ENCODE measurements at places on chromosomes 3 and 15.

DNA sequence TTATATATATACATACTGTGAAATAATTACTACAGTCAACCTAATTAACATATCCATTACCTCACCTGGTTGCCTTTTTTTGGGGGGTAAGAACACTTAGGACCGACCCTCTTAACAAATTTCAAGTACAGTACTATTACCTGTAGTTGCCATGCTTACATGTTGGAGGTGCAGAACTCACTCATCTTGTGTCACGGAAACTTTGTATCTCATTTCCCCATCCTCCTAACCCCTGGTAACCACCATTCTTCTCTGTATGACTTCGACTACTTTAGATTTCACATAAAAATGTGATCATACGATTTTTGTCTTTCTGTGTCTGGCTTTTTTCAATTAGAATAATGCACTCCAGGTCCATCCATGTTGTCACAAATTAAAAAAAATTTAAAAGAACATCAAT is 55.5 kb upstream of the MELTF start:
- no peak for DNase-seq

DNA sequence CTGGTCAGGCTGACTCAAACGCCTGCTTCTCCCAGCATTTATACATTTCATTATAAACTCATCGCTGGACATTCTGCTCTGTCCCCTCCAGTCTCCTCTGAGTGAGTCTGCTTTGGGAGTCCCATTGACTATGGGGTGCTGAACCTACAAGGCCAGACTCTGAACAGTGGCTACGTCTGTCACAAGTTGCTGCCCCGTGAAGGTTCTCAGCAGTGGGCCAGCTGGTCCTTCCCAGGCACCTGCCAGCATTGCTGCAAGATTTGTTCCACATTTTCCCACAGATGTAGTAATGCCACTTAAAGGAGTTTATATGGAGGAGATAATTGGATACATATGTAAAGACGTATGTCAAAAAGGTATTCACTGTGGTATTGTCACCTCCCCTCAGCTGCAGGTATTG is 72.7 kb upstream of the ATP13A3 start:
- DNase-seq, result no peak

GRCh38 chr3:101464235-101464634 is 48.8 kb downstream of the SENP7 start:
- no peak for DNase-seq

DNA sequence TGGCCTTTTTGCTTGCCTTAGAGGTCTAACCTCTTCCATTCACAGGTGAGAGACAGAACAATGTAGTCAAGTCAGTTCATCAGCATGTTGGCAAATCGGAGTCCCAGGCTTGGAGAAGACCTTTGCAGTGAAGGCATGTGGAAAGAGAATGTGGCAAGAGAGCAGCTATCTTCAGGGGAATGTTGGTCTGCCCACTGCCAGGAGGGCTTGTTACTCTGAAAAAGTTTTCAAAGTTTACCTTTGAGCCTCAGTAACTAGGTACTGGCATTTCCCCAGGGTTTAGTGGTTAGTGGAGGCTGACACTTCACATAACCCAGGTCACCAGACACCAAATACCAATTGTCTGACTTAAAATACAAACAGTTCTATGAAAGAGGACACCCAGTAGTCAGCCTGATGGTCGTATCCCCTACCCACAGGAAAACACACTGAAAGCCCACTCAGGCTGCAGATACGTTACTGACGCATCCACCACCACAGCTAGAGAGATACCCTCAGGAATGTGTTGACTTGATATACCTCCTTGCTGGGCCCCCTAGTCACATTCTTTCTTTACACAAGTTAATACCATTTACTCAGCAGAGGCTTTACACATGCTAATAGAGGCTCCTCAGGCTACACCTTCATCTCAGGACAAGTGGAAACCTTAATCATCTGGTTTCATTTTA is 9.7 kb upstream of the ARID3B start:
- no peak for DNase-seq

GRCh38 chr15:70112074-70112395 is 14.3 kb upstream of the TLE3 start:
- DNase-seq, result no peak

DNA sequence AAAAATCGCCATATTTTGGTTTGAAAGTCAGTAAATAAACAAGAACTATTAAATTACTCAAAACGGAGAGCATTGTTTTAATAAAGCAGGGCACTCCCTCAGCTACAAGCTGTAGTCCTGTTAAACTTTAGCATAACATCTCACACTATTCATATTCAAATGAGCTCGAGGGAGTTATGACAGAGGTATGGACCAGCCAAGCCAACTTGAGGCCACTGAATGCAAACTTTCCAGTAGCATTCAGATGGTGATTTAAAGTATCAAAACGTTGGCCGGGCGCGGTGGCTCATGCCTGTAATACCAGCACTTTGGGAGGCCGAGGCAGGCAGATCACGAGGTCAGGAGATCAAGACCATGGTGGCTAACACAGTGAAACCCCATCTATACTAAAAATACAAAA is 132.9 kb downstream of the GABRB3 start:
- DNase-seq, result no peak

DNA sequence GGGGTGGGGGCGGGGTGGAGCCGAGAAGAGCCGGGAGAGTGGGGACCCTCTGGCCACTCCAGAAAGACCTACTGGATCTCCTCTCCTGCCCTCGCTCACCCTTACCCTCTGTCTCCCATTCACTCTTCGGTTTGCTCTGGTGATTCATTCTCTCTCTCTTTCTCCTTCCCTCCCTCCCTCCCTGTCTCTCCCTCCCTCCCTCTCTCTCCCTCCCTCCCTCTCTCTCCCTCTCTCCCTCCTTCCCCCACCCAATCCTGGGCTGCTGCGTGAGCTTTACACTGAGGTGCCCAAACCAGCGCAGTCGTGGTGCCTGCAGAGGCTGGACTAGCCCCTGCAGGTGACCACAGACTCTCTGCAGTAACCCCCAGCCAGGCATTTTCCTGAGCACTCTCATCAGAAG is 32.2 kb upstream of the ADAMTS17 start:
- DNase-seq, result no peak

- no peak for DNase-seq
Measured at GRCh38 chr3:181614878-181615277, 96.8 kb upstream of the SOX2 start.

GRCh38 chr3:155917781-155918180 is 47.3 kb downstream of the GMPS start:
- DNase-seq, result no peak

- no peak for DNase-seq
Measured at GRCh38 chr15:55606214-55606613, 18.1 kb upstream of the PYGO1 start.

DNA sequence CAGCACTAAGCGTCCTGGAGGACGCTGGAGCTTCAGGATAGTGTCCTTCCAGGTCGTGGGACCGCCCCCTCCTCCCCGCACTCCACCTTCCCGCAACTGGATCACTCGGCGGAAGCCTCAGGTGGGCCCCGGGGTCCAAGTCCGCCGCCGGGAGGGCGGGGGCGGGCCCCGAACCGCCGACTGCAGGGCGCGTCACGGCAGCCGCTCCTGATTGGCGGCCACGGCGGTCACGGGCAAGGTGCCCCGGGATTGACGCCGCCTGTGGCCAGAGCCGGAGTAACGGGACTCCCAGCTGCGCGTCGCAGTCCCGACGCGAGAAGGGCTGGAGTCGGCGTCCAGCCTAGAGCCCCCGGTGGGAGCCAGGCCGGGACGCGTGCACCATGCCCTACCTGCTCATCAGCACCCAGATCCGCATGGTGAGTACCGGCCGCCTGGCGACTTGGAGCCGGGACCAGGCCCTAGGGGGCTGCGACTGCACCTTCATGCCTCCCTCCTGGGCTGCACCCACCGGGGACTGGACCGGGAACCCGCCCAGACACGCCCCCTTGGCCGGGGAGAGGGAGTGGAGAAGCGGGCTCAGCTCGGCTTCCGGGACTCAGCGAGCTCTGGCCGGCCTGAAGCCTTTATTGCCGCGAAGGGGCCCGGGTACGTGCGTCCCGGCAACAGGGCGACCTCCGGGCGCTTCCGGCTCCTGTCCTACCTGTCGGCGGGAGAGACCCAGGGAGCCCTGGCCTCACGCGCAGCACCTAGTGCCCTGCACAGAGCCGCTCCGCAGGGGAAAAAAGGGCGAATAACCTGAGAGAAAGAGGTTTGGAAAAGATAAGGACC is at the start of gene GCHFR:
Gene GCHFR (plus strand): TSS at position 268 of the 828 bp plus-strand sequence. CDS start 113 bp downstream, at position 381.
- DNase-seq, result no peak

GRCh38 chr15:65085990-65086679 is 9.6 kb downstream of the KBTBD13 start:
- DNase-seq, result no peak

DNA sequence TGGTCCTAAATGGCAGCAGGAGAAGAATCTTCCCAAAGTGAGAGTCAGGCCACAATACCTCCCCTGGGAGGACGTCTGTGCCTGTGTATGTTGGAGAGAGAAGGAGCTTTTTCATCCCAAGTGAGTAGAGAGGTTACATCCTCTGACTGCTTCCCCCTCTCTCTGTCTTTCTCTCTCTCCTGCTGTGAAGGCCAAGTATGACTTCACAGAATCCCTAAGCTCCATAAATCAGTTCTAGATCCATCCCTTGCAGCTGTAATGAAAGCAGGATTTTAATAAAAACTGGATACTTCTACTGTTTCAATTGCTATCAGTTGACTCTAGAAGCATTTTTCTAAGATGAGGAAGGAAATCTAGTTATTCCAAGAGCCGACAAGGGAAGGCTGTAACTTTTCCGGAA is 389.1 kb upstream of the PROK2 start:
- no peak for DNase-seq

- DNase-seq, result no peak
Measured at GRCh38 chr3:188914552-188914951, 257.2 kb upstream of the TPRG1 start.

- DNase-seq, result no peak
Measured at GRCh38 chr15:98442901-98443300, 205.4 kb upstream of the IGF1R start.

DNA sequence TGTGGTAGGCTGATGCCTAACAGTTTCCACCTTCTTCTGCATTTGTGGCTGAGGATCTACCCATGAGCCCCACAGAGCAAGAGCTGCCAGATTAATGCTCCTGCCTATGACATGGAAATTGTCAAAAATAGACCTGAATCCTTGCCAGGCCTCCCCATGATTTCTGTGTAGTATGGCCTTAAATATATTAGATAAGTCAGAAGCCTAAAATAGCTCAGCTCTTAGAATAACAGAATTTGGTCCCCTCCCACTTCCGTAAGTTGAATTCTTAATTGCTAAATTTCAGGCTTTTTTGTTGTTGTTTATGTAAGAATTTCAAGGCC is 129.0 kb downstream of the SERPINI1 start:
- DNase-seq, result no peak

- no peak for DNase-seq
Measured at GRCh38 chr3:107987036-107987939, 103.5 kb downstream of the CD47 start.

GRCh38 chr15:57012556-57012955 is 94.1 kb downstream of the TCF12 start:
- DNase-seq, result no peak

DNA sequence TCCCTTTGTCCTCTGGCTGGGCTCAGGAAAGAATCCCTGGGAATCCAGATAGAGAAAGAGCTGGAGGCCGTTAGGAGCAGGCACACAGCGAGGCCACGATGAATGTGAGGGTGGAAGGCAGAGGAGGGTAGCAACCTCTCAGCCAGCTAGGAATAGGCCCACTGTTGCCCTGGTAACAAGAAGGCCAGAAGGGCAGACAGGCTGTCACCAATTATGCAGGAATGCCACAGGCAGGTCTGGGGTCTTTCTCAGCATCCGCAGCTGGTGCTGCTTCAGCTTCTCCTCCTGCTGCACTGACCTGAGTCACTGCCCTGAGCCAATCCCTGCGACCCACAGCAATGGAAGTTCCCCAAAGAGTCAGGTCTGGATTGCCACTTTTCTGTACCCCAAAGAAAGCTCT is 62.8 kb upstream of the C3orf80 start:
- DNase-seq, result no peak

GRCh38 chr15:51775967-51776816 is 24.8 kb downstream of the TMOD2 start:
- DNase-seq, result no peak

Data from stimulated activated CD4-positive, alpha-beta T cell treated with anti-CD3 and anti-CD28 coated beads, Interleukin-1b, Interleukin-23, amount 100 ng/mL, for 24 hours (primary cell).